ENCODE measurements at places on chromosomes 6 and 20. TPM values are rescaled to one million over a fixed set of nuclear protein-coding genes. Genes with fewer than 3 reads are reported as not detected.

Gene KHDC1L
- not detected for total RNA-seq

Gene LSM2
- 17.9 TPM for total RNA-seq

Gene SOBP
- total RNA-seq = 5.8 TPM

Gene SLC24A3
- 0.66 TPM for total RNA-seq

Gene GMPR
- total RNA-seq = 37.7 TPM

Gene ZC3H12D
- total RNA-seq = under 0.01 TPM

Gene DPPA5
- total RNA-seq = not detected
